ENCODE measurements at places on chromosomes 6 and 20.

DNA sequence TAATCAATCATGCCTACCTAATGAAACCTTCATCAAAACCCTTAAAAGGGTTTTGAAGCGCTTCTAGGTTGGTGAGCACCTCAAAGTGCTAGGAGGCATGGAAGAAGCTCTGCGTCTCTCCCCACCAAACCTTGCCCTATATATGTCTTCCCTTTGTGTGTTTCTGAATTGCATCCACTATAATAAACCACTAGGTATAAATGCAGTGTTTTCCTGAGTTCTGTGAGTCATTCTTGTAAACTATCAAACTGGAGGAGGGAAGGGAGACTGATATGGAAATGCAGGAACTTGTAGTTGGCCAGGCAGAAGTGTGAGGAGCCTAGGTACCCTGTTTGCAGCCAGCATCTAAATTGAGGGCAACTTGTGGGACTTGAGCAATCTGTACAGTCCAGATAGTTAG, 698.8 kb downstream of the DOK5 start:
- DNase-seq = no peak

DNA sequence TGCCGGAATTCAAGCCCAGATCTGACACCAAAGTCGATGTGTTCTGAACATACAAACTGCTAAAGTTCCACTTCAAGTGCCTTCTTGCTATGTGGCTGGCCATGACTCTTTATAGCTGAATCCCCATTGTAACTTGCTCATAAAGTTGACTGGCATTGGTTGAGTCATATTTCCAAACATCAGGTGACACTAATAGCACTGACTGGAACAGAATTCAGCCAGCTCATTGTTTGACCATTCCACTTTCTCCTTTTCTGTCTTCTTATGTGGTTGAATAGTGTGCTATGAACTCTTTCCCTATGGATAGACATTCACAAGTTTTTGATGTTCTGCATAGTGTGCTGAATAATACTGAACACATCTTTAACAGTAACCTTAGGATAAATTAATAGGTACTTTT, 266.2 kb upstream of the ZFP64 start:
- DNase-seq = no peak

- no peak for DNase-seq
Observed at GRCh38 chr6:46000905-46001304, 14.8 kb downstream of the CLIC5 start.

DNA sequence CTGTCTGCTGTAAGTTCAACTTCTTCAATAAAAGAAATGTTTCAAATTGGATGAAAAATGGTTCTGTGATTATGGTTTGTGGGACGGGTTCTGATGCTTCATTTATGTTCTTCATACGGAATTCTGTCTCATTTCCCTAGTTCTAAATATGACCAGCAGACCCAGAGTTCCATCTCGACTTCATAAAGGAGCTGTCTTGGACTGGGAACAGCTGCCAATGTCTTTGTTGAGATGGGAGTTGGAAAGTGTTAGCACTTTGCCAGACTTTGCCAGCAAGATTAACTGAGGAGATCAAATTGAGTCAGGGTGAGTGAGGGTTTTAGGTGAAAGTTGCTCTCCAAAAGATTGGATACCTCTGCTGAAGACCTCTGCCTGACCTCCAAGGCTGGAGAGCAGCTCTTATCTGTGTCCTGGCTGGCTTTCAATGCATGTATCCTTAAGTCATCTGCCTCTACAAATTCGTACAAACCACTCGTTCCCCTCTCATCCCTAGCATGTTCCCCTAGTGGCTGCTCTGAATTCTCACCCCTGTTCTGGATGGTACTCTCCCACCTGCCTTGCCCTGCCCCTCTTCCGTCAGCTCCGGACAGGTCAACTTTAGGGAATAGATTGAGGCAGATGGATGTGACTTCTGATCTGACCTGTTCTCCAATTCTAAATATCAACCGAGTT, at the start of gene EFCAB8:
EFCAB8 (plus strand) TSS at position 223 of the 672 bp plus-strand sequence. CDS start 4,870 bp downstream, outside the sequence.
- DNase-seq = no peak

DNA sequence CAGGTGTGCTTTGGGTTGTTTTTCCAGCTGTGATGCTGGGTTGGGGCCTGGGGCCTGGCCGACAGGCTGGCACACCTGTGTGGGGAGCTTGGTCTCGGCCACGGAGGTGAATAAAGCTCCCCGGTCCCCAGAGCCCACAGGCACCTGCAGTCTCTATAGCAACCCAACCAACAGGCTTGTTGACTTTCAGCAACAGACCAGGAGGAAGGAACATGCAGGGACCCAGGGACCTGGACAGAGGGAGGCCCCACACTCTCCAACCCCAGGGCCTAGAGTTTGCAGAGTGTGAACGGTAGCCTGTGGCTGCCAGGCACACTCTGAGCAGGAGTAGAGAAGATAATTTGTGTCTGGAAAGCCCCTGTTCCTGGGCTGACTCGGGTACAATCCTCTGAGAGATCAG, 14.6 kb upstream of the SYNJ2 start:
- no peak for DNase-seq

- peak; percentile 20 for DNase-seq
Observed at GRCh38 chr6:15413466-15414234, 167.8 kb downstream of the JARID2 start.

- DNase-seq = no peak
Observed at GRCh38 chr20:22700367-22700766, 116.0 kb upstream of the FOXA2 start.

DNA sequence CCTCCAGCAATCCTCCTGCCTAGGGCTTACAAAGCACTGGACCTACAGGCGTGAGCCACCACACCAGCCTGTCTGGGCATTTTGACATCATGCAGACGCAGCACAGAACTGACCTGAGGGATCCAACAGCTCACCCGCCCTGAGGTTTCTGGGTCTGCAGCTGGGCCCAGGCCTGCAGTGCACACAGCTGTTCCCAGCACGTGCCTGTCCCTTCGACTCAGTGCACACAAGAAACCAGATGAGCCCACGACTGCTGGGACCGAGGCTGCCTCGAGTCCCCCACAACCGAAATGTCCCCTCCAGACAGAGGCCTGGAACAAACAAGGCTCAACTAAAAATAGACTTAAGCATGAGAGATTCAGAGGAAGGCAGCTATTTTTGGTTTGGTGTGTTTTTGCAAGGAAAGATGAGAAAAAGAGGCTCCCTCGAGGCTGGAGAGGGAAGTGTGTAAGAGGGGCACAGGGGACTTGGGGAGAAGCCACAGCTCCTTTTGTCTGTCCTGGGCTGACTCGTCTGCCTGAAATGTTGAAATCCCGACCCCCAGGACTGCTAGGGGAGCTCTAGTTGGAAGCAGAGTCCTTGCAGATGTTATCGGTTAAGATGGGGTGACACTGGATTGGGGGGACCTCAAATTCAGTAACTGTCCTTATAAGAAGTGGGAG, 66.3 kb downstream of the YTHDF1 start:
- DNase-seq = no peak

GRCh38 chr6:72721346-72721745, 99.5 kb downstream of the KCNQ5 start:
- no peak for DNase-seq

GRCh38 chr20:25045343-25045712, 12.6 kb downstream of the ACSS1 start:
- no peak for DNase-seq

DNA sequence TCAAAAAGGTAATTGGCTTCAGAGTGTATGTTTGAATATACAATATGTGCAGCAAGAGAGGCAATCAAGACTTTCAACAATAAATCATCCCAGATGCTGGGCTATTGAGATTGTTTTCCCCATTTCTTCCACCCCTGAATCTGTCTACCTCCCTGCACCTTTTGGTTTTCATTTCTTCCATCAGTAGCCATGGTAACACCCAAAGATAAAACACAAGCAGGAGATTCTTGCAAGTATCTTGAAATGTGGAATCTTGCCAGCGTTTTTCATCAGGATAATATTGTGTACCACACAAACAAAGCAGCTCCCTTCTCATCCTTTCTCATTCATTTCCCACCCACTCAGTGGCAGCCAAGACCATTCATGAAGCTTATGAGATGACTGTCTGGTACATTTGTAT, 73.0 kb upstream of the NRSN1 start:
- DNase-seq = no peak

- peak; percentile 54 for DNase-seq
Observed at GRCh38 chr6:35926509-35927215, 5.8 kb upstream of the SRPK1 start.

DNA sequence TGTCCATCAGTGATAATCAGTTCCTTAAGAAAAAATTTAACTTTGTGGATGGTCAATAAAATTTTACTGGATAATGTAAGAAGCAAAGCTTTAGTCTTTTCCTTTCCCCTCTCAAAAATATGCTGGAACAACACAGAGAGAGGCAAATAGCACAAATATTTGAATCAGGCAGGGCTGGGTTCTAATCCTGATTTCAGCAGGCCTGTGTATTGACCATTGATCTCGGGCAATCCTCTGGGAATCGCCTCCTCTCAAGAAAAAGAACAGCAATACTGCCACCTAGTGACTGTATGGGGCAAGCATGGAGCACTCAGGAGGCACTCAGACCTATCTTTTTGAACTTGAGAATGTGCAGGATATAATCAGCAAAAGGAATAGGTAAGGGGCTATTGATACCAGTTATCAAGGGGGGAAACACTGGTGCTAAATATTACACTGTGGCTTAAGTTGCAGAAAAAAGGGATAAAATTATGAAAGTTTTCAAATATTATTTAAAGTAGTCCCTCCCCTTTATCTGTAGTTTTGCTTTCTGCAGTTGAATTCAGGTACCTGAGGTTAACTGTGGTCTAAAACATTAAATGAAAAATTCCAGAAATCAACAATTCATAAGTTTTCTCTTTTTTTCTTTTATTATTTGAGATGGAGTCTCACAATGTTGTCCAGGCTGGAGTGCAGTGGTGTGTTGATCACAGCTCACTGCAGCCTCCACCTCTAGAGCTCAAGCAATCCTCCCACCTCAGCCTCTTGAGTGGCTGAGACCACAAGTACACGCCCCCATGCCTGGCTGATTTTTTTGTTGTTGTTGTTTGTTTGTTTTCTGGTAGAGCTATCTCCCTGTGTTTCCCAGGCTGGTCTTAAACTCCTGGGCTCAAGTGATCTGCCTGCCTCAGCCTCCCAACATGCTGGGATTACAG, 91.8 kb upstream of the NHSL1 start:
- DNase-seq = peak; percentile 87

GRCh38 chr6:133707456-133707855, 181.5 kb upstream of the TCF21 start:
- DNase-seq = peak; percentile 61

DNA sequence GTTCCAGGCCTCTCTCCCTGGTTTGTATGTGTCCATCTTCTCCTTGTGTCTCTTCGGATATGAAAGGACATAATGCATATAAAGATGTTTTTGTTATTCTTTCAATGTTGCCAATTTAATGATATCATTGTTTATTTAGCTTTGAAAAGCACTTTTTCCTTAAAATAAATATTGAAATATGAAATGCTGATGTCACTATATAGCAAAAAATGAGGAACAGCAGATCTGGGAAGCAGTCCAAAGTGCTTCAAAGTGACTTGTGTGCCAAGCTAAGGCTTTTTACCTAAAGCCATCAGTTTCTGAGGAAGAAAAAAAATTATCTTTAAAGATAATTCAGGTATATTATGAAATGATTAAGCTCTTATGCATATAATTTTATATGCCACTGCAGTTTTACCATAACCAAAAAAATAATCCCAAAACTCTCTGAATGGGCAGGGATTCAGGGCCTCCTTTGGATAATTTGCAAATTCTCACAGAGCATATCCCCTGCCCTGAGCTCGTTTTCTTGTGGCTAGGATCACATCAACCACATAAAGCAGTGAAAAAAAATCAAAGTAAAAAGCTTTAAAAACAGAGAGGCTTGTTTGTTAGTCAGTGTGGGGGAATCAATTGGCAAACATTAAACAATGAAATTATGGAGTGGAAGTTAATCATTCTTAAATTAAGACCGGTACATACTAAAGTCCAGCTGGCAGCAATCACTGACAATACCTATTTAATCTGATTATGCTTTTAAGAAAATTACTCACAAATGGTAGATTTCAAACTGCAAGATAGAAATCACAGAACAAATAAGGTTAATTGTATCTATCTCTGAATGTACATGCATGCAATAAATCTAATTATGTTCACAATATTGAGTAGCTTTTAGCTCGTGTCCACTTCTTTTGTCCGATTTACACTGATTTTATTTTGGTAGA, 1027.9 kb upstream of the ADGRB3 start:
- no peak for DNase-seq

GRCh38 chr20:31861385-31862156, 8.8 kb downstream of the DUSP15 start:
- DNase-seq = peak; percentile 94

GRCh38 chr6:91083211-91083610, 496.3 kb upstream of the MAP3K7 start:
- no peak for DNase-seq

DNA sequence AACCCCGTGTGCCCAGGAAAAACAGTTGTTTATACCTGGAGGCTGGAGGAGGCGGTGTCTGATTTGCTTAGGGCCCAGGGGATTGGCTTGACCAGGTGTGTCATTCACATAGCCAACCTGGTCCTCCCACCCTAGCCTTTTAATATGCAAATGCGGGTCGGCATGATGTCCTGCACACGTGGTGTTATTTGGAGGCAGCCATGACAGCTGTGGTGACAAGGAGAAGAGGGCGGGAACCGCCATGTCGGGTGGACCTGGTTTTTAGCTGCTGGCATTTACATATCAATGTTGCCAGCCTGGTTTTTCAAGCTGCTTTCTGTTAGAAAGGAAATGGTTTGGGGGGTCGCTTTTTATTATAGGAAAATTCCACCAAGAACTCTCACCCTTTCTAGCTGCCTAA, 291.4 kb upstream of the QKI start:
- DNase-seq = peak; percentile 55

DNA sequence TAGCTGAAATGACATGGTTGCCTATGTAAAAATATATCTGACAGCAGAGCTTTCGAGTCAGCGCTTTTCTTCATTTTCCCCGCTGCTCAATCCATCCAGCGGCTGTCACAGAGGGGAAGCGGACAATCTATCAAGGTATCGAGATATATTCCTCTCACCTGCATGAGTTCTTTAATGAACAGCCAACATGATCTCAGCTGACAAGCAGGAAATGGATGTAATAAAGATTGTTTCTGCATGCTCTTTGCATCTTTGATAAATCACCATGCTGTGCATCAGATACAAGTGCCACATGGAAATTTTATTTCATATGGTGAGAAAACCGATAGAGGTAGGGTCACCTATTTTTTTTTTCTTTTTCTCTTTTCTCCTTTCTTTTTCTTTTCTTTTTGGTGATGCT, 602.3 kb upstream of the MMS22L start:
- no peak for DNase-seq

DNA sequence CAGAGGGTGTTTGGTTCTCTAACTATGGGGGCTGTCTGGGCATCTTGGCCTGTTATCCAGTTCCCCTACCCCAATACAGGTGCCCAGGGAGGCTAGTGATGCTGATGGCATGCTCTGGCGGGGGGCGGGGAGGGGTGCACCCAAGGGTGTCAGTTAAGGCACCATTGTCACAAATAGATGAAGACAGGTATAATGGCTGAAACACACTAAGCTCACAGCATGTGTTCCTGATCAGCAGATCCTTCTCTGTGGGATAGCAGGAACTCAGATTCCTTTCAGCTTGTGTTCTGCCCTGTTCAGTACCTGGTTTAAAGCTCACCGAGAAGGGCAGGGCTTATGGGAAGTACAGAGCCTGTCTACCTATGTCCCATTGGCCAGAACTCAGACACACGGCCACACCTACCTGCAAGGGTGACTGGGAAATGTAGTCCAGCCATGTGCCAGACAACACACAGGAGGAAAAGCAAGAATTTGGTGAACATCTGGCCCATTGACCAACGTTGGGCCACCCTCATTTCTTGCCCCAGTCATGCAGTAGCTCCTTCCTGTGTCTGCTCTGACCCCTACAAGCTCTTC, 3.4 kb upstream of the RSPO4 start:
- peak; percentile 88 for DNase-seq

GRCh38 chr6:854406-855118, 161.6 kb upstream of the EXOC2 start:
- no peak for DNase-seq

- no peak for DNase-seq
Observed at GRCh38 chr20:50391444-50392137, 118.6 kb upstream of the PTPN1 start.
